ENCODE measurements at places on chromosomes 12 and 14.

GRCh38 chr14:100419856-100420255, 96.7 kb downstream of the SLC25A47 start:
- no peak for DNase-seq

GRCh38 chr12:131603106-131603938, 107.6 kb upstream of the SFSWAP start:
- no peak for DNase-seq

- DNase-seq = no peak
These were observed 38.6 kb downstream of the ZNF664 start for GRCh38 chr12:124011435-124012115.

DNA sequence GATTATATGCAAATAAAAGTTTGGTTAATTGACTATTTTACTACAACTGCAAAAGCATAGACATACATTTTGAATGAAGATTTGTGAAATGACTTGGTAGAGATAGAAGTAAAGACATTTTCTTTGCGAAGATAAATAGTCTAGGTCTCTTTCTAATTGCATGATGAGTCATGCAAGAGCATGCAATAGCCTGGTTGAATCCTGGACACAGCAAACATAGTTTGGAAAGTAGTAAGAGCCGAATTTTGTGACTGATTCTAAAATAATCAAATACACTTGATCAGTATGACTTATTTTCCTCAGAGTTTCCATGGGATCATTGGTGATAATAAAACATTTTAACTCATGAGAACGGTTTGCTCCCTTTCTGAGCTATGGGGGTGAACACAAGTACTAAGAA, 27.7 kb upstream of the CAND1 start:
- DNase-seq = no peak

DNA sequence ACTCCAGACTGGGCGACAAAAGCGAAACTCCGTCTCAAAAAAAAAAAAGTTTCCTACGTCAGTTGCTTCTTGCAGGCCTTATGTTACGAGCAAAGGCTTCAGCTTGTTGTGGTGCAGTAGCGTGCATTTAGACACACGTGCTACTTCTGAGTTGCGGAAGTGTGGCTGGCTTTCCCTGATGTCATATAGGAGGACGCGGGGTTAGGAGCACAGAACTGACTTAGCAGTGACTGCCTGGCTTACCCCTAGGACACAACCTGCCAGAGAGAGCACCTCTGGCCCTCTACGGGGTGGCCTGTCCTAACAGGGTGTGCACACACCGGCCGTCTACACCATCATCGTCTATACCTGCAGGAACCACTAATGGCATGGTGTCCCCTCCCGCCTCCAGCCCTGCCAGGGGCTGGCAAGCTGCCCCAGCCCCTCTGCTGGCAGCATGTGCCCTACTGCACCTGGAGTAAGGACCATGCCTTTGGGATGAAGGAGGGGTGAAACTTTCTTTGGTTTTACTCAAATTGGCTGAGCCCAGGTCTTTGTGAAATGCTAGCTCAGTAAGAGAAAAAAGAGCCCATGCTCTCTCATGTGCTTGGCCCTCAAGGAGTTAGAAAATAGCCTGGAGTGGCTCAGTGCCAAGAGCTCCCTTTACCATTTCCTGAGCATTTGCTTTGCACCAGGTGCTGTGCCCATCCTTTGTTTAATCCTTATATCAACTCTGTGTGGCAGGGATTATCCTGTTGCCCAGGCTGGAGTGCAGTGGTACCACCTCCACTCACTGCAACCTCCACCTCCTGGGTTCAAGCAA, 1.7 kb upstream of the GPR68 start:
- no peak for DNase-seq

GRCh38 chr12:131132118-131132892, 178.6 kb downstream of the ADGRD1 start:
- DNase-seq = peak; percentile 70

DNA sequence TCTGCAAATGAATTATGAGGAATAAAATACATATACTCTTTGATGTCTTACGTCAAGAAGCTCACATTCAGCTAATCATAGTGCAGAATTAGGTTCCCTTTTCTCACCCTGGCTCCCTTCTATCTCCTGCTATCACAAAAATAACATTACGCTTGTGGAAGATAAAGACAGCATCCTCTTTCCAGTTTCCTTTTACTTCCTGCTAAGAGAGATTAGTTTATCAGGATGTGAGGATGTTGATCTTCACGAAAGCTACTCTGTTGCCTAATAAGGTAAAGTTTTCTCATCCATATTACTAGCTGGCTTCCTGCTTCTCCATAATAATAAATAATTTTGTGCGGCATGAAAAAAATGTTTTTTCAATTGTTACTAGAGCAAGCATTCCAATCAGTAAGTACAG, 217.7 kb upstream of the DCN start:
- no peak for DNase-seq

DNA sequence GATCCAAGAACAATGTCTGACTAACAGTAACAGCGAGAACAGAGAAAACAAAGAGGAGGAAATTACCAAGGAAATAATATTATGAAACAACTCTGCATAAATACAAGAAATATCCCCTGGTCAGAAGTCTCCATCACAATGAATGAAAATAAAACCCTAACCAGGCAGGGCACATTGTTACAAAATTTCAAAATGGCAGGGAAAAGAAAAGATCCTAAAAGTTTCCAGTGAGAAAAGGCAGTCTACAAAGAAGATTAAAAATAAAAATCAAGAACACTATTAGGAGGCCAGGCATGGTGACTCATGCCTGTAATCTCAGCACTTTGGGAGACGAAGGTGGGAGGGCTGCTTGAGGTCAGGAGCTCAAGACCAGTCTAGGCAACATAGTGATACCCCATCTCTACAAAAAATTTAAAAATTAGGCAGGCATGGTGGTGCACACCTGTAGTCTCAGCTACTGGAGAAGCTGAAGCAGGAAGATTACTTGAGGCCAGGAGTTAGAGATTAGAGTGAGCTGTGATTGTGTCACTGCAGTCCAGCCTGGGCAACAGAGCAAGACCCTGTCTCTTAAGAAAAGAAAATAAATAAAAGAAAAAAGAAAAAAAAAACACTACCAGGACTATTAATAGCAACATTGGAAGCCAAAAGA, 47.8 kb downstream of the FERMT2 start:
- DNase-seq = no peak

DNA sequence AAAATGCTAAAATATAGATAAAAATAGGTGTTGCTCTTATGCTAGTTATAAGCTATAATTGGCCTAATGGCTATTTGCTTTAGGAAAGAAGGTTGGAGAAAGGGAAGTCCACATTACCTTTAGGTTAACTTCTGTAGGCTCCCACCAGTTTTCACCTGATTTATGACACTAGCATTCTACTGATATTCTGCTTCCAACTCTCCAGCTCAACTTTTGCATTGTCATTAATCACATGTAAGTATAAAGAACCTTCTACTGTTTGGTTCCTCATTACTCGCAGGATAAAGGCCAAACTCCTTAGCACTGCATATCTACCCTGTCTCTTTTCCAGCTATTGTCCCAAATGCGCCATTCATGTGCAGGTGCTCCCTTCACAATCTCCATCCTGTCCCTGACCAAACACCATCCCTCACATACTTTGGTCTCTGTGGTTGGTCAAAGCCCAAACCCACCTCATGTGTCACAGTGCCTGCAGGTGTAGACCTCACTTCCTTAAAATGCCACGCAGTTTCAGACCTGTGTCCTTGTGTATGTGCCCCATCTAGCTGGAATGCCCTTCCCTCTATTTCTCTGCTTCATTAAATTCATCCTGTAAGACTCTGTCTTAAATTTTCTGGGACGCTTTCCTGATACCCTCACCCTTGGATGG, 3.3 kb downstream of the DDHD1 start:
- no peak for DNase-seq

GRCh38 chr12:15787778-15788177, 1.4 kb downstream of the EPS8 start:
- no peak for DNase-seq

Measured in left ventricle myocardium inferior (tissue), 1 donor.